HT-29 (cell line): ENCODE measurements at places on chromosomes 7 and 10.
A peak's percentile ranks its signal among the peaks of the same experiment; 100 is the strongest.

GRCh38 chr7:66150471-66150870, 35.8 kb downstream of the CRCP start:
- DNase-seq, result no peak

DNA sequence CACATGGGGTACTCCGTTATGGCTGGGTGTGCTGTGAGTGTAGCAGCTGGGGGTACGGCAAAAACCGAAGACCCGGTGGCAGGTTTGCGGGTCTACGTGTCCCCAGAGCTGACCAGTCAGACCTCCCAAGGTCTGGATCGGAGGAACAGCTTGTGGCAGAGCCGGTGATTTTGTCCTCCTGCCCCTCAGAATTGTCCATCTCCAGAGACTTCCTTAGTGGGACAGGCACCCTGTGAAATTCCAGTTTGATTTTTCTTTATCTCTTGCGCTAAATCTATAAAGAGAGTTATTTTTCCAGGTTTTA, 1.0 kb downstream of the EIF3B start:
- peak; percentile 36 for DNase-seq

- no peak for DNase-seq
These were observed 4.9 kb downstream of the HIPK2 start for GRCh38 chr7:139772873-139773272.

DNA sequence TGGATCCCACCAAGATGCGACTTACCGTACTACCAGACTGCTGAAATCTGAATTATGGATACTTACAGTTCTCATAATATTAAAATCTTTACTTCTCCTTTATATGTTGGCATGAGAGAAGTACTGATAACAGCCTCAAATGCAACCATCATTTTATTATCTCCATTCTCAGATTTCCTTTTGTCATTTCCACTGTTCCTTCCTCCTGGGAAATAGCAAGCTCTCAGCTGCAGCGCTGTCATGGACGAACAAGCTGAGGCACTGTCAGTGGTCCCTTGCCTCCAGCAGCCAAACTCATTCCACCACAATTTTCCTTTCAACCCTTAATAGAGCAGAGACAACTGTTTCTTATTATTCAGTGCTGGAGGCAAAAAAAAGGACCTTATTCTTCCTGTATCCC, 478.4 kb downstream of the ARL4A start:
- no peak for DNase-seq

- no peak for DNase-seq
These were observed 18.3 kb downstream of the LIPM start for GRCh38 chr10:88820748-88821401.

DNA sequence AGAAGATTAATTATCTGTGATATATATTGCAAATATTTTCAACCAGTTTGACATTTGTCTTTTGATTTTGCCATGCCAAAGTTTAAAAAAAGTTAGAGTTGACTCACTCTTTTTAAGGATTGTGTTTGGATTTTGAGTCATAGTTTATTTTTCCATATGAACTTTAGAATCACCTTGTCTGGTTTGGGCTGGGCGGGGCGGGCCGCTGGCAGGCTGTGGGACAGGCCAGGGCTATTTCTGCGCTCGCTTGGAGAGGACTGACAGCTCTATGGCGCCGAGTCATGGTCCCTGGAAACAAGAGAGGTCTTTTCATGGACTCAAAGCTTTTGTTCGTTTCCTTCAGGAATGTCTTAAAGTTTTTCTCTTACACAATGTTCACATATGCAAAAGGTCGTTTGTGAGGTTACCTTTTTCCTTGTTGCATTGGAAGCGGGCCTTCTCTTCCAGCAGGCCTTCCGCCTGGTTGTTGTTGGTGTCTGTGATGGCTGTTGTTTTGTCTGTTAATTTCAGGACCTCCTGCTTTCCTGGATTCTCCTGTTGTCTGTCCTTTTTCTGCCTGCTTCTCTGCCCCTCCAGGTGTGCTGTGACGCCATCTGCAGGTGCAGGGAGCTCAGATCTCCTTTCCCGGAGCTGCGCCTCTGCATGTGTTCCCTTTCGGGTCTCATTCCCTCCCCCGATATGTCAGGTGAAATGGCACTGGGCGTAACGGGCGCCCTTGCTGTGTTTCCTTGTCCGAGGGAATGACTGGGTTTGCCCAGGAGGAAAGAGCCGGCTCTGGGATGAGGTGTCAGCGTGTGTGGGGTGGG, 53.8 kb downstream of the INPP5A start:
- peak; percentile 68 for DNase-seq

DNA sequence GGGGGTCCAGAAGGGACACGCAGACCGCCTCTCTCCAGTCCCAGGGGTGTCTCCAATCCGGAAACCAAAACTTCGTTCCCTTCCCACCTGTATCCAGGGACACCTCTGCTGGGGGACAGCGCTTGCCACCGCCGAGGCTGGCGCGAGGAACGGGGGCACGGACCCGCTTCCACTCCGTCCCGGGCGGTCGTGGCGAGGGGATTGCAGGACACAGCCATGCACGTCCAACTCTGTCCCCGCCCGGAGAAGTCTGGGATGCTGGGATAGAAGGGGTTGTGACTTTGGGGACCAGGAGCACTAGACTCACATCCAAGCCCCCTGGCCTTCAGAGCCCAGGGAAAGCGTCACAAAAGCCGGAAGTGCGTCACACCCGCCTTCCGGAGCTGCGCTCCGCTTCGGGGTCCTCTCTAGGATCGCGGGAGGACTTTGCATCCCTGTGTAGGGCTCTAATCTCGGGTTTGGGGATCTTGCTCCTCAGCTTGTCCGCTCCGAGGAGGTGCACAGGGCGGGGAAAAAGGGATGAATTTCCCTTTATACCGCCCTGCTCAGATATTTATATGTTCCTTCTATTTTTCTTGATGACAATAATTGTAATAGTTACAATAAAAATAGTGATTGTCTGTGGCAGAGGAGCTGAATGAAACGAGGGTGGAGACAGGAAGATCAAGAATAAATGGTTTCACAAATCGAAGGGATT, at the start of gene FAM200A:
Gene FAM200A, minus strand, starts transcription at position 348 of the 697 bp plus-strand sequence. CDS start 3,707 bp downstream, outside the sequence.
- peak; percentile 92 for DNase-seq

DNA sequence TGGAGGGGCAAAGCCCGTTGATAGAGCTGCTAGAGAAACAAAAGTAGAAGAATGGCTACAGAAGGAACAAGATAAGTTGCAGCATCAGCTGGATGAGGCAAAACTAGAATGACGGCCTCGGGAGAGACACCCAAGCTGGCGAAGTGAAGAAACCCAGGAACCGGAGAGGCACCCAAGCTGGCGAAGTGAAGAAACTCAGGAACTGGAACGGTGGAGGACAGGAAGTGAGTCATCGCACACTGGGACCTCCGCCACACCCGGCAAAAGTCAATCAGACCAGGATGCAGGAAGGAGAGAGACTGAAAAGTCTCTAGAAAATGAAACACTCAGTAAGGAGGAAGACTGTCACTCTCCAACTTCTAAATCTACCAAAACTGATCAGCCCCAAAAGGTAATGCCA, 133.0 kb upstream of the NEBL start:
- no peak for DNase-seq

DNA sequence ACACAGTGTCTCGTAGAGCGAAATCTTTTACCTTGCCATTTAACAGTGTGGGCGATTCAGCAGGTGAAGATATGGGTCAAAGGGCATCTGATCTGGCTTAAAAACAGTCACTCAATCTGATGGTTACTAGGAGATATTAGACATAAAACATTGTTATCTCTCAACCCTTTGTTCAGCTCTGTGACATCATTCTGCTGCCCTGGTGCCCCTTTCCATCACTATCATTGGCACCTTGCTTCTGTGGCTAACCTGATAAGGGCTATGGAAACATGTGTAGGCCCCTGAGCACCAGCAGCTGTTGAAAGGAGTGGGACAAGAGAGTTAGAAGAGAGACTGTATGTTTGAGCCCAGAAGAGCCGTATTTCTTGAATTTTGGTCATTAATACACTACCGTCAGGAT, 650.3 kb downstream of the PHTF2 start:
- DNase-seq, result no peak

DNA sequence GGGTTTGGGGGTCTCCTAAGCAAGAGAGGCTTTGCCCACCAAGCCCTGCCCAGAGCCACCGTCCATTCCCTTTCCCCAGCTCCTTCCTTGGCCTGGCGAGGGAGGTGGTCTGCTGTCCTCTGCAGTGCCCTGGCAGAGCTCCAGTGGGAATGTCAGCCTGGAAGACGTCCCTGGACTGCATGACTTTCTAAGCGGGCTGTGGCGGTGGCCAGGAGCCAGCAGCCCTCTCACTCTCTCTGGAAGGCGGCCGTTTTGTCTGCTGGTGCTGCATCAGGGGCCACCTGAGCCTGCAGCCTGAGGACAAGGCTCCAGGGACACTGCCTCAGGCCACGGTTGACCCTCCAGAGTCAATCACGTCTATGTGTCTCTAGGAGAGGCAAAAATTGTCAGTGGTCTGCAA, 271.0 kb downstream of the SKAP2 start:
- DNase-seq, result no peak

DNA sequence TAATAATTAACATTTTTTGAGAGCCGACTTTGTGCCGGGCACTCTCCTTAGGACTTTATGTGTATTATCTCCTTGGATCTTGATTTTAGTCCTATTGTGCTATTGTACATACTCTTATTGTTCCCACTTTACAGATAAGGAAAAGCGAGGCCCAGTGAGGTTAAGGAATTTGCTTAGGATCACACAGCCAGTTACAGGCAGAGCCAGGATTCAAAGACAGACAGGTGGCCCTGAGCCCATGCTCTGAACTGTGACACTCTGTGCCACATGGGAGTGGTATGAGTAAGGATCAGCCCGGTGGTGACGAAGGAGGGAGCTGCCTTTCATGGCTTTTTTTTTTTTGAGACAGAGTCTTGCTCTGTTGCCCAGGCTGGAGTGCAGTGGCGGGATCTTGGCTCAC, 15.8 kb upstream of the GNA12 start:
- DNase-seq, result peak; percentile 29

- peak; percentile 18 for DNase-seq
These were observed at the start of gene NEUROG3 for GRCh38 chr10:69573056-69573806. Gene NEUROG3, minus strand, starts transcription at chr10:69573422. Its CDS starts 379 bp downstream, at chr10:69573043.

GRCh38 chr7:25255611-25256332, 27.5 kb upstream of the NPVF start:
- no peak for DNase-seq

GRCh38 chr7:27994639-27995038, 186.0 kb downstream of the JAZF1 start:
- peak; percentile 28 for DNase-seq

DNA sequence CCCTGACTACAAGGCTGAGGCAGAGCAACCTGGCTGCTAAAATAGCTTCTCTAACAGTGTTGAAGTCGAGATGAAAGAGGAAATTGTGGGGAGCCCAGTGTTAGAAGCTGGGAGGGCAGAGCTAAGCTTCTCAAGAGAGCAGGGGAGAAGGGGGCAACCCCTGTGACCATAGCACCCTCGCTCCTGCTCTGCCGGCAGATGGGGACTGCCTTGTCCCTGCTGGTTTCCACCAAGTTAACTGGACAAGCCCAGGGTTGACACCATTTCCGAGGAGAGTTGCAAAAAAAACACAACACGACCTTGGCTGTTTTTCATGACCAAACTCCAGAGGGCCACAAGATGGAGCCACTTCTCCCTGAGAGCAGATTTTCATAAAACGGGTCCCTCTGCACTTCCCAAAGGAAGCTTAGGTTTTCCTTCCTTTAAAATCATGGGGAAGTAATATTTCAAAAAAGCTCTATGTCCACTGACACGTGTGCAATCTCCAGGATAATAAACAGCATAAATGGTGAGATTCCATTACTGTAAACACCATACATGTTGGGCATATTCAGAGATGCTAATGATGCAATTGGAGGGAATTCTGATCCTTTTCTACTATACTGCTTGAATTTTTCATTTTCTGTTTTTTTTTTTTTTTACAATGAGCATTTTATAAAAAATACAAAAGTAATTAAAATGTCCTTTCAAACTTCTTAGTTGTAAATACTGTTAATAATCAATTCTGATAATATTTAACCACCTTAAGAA, 140.4 kb downstream of the PIP4K2A start:
- peak; percentile 46 for DNase-seq

DNA sequence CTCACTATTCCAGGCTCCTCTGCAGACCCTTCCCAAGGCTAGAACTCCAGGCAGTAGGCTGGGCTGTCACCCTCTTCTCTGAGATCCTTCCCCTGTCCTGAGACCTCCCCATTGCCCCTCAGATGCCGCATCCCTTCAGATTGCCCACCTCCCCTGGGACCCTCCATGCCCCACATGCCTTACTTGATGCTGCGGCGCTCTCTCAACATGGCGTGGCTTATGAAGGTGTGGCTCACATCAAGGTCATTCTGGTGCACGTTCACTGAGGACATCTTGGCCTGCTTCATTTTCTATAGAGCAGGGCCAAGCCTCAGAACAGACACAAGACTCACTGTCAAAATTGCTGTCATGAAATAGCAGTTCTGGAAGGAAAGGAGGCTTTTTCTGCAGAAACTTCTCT, 34.7 kb upstream of the ZNF716 start:
- DNase-seq, result no peak

DNA sequence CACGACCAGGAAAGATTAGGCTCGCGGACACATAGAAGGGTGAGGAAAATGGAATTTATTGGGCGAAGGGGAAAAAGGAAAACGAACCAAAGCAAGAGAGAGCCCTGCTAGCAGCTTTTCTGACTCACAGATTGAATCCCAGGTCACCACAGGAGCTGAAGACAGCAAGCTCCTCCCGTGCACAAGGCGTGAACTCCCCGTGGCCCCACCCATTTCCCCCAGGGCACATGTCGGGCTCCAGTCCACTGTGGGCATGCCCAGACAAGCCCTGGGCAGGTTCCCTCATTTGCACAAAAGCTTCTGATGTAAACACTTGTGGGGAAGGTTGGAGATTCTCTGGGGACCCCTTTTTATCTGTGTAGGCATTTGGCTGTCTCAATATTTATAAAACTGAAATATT, 582.4 kb downstream of the SUGCT start:
- peak; percentile 82 for DNase-seq

- no peak for DNase-seq
These were observed 5.2 kb downstream of the CEP55 start for GRCh38 chr10:93501650-93502049.

- no peak for DNase-seq
These were observed 244.0 kb upstream of the CXCL12 start for GRCh38 chr10:44628921-44629320.

DNA sequence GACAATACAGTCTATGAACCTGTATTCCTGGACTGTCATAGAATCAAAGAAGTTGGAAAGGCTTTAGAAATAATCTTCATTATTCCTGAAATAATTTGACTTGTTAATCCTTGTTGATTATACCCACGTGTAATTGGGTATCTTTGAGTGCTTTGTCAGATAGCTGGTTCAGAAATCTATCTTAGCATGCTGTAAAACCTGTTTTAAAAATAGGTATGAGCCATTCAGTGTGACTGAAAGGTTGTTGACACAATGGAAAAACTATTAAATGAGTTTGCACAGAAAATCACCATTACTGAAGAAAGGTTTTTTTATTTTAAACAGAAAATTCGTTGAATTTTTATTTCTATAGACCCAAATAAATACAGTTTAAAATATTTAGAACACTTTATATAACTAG, 38.7 kb downstream of the PHTF2 start:
- DNase-seq, result peak; percentile 38
